ENCODE measurements at places on chromosomes 16 and 17. TPM values are rescaled to one million over a fixed set of nuclear protein-coding genes. Genes with fewer than 3 reads are reported as not detected.

CTRB1 gene
- total RNA-seq = not detected

ALDH3A2 gene
- total RNA-seq = 30.2 TPM

GSG1L2 gene
- total RNA-seq = not detected

PRSS27 gene
- total RNA-seq = 1.2 TPM

ALDOA gene
- total RNA-seq = 474 TPM

CPHXL2 gene
- not detected for total RNA-seq

NUPR1 gene
- 87.0 TPM for total RNA-seq

SGCA gene
- 4.1 TPM for total RNA-seq

PSMD7 gene
- 65.9 TPM for total RNA-seq

NKD1 gene
- total RNA-seq = under 0.01 TPM

HP gene
- not detected for total RNA-seq

KRT12 gene
- total RNA-seq = not detected

POLR3K gene
- 3.3 TPM for total RNA-seq

ITGAL gene
- not detected for total RNA-seq

CDH1 gene
- under 0.01 TPM for total RNA-seq

CLDN6 gene
- not detected for total RNA-seq

CACNG3 gene
- total RNA-seq = not detected

TACO1 gene
- total RNA-seq = 20.3 TPM

RASD1 gene
- 0.26 TPM for total RNA-seq

PIRT gene
- total RNA-seq = not detected

MCRIP1 gene
- 118 TPM for total RNA-seq

ERN2 gene
- 0.83 TPM for total RNA-seq

SDK2 gene
- total RNA-seq = under 0.01 TPM

EVI2A gene
- total RNA-seq = 11.8 TPM

USP32 gene
- total RNA-seq = 82.7 TPM

CX3CL1 gene
- not detected for total RNA-seq

NRN1L gene
- total RNA-seq = 0.17 TPM

COX6A2 gene
- not detected for total RNA-seq

SKAP1 gene
- not detected for total RNA-seq

MILR1 gene
- 4.4 TPM for total RNA-seq

CCL8 gene
- total RNA-seq = 0.26 TPM

SEZ6L2 gene
- 1.8 TPM for total RNA-seq

PER1 gene
- total RNA-seq = 6.9 TPM

TMC5 gene
- total RNA-seq = not detected

ZP2 gene
- not detected for total RNA-seq

FDXR gene
- total RNA-seq = 71.0 TPM

GPR179 gene
- under 0.01 TPM for total RNA-seq

CES5A gene
- not detected for total RNA-seq

EVPLL gene
- total RNA-seq = not detected

DPEP3 gene
- not detected for total RNA-seq

KCTD19 gene
- total RNA-seq = under 0.01 TPM

FZD2 gene
- total RNA-seq = 20.3 TPM

LRRC46 gene
- under 0.01 TPM for total RNA-seq

MYH2 gene
- not detected for total RNA-seq

LITAFD gene
- not detected for total RNA-seq

MEOX1 gene
- total RNA-seq = not detected

CES3 gene
- total RNA-seq = 1.3 TPM

CCL11 gene
- total RNA-seq = not detected

AATK gene
- 0.50 TPM for total RNA-seq

KRT14 gene
- not detected for total RNA-seq

ZCCHC14 gene
- 15.4 TPM for total RNA-seq

HASPIN gene
- 2.0 TPM for total RNA-seq

GRAPL gene
- total RNA-seq = under 0.01 TPM

TEKT1 gene
- not detected for total RNA-seq

SLC22A31 gene
- total RNA-seq = 0.17 TPM

Measured in fibroblast of lung (primary cell).